ENCODE measurements at places on chromosomes 13 and 19.

DNA sequence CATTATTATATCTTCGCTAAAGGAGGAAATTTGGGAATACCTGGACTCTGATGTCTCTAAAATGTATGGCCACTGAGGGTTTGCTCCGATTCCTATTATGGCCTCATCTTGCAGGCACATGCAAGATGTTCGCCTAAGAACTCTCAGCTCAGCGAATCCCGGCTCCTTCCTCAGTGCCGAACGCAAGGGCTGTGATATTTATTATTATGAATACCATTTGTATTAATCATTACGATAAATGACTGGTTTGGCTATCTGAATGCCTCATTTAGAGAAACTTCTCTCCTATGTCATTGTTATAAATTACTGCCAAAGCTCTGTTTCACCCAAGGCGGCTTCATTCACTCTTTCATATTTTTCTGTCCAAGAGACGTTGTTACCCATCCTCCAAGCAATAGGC lies 369.7 kb upstream of the TSHZ3 start:
- no peak for DNase-seq

- DNase-seq: peak; percentile 55
These were observed 221.9 kb downstream of the TSHZ3 start for GRCh38 chr19:31127134-31127967.

DNA sequence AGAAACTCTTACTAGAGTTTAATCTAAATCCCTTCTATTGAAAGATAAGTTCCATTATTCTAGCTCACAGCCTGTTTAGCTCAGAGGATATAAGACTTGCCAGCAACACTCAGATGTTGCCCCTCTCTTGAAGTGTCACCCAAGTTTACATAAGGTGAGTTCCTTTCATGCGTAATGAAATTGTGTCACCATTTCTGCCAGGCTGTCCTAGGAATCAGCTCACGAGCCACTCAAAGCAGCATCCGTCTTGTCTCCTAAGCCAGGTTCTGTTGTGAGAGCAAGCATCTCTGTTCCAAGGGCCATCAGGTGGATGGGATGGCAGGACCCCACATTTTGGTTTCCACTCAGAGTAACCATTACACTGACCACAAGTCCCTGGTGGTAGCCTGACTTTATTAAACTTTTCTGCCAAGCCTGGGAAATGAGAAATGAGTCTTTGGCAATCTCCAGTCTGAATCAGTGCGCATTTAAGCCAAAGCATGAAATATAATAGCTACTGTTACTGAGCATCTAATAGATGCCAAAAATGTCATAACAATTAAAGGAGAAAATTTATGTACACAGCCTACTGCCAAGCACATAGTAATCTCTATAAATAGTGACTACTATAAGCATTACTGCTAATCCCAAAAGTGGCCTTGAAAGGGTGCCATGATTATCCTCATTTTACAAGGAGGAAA lies 179.6 kb upstream of the MIR17HG start:
- DNase-seq: no peak

DNA sequence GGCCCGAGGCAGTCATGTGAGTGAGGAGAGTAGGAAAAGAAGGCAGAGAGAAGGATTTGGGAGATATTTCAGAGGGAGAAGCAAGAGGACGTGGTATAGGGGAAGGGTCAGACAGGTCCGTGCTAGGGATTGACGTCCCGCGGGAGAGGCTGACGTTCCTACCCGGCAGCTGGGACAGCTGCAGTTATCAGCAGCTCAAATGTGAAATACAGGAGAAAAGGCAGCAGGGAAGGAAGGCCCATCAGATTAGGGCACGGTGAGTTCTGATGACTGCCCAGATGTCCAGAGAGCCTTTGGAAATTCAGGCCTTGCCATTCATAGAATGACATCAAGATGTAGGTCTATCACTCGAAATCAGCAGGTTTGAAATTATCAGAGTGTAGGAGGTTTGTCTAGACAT lies 88.4 kb downstream of the IRS2 start:
- DNase-seq: no peak

DNA sequence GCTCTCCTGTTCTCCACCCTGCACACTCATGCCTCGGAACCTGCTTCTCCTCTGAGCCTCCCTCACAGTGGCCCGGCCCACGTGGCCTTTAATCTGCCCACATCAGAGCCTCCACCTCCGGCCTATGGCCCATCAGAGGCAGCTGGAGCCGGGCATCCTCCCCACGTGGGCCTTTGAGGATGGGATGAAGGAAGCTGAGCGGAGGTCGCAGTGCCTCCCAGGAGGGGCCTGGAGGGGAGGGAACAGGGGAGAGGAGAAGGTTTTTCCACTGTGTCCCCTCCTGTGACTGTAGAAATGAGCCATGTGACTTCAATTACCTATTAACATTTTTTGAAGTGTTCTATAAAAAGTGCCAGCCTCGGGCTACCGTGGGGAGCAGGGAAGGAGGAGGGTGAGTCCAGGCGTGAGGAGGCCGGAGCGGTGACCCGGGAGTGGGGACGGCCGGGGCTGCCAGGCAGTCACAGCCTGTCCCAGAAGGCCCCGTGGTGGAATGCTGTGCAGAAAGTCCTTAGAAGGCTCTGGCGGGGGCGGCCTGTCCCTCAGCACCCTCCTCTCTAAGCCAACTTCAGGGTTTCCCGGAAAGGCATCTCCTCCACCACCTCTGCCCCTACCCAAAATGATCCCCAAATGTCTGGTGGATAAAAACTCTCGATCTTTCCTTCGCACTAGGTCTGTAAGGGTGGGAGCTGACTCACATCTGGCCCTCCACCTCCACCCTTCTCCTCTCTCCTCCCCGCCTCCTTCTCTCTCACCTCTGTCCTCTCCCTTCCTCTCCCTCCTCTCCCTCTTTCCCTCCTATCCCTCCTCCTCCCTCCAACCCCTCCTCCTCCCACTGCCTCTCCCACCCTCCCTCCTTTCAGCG lies 24.8 kb upstream of the SLC1A5 start:
- no peak for DNase-seq

DNA sequence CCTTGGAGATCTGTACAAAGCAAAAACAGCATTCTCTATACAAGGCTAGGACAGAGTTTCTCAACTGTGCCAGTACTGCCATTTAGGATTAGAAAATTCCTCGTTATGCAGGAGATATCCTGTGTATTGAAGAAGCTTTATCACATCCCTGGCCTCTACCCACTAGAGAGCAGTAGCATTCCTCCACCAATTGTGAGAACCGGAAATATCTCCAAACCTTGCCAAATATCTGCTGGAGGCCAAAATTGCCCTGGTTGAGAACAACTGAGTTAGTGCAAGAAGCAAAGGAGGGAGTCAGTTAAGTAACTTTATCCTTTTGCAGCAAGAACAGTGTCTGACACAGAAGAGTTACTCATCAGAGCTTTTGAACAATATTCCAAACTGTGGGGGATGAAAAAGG lies 16.2 kb upstream of the FREM2 start:
- DNase-seq: no peak

DNA sequence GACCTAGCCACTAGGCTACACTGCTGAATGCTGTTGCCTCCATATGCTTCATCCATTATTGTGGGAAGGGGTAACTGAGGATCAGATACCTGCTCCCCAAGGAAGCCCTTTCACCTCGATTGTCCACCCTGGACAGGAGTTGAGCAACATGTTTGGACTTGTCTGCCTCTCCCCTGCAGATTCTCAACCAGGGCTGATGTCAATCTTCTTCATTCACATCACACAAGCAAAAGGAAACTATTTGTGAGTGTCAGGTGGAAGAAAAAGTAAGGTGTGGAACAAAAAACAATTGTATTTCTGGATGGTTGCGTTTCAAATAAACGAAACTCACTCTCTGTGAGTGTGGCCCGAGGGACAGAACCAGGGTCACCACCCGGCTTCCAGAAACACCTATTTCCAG lies 29.5 kb upstream of the MUC16 start:
- DNase-seq: no peak

Data from HTR-8/SVneo (cell line).